ENCODE measurements at places on chromosomes 7 and 10.

DNA sequence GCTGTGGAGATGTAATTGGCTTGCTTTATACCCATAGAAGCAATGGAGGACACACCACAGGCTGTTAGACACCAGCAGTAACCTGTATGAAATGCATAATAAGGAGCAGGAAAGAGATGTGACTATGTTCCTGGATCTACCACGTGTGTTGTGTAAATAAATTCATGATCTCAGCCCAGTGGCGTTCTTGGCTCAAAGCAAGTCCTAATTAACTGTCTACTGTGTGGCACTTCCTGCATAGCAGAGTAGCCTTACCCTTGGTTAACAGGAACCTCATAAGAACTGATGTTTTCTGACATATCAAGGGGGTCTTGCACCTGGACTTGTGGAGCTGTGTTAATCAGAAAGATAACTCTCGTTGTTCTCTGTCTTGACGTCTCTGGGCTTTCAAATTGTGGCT is 25.7 kb upstream of the FAM180A start:
- no peak for DNase-seq

DNA sequence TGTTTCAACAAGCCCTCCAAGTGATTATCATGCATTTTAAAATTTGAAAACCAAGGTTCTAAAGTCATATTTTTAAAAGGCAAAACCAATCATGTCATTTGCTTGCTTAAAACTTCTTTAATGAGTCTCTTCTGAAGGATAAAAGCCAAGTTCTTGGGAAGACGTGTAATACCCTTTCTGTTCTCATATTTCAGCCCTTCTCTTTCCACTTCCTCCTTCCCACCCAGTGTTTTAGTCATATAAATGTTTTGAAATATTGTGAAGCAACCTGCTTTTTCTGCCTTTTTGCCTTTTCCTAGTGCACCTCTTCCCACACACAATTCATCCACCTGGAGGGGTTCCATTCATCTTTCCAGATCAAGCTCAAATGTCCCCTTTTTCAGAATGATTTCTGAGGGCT is 211.1 kb upstream of the LRRTM3 start:
- no peak for DNase-seq

GRCh38 chr10:95831076-95831475 is 75.1 kb downstream of the ENTPD1 start:
- DNase-seq: no peak

DNA sequence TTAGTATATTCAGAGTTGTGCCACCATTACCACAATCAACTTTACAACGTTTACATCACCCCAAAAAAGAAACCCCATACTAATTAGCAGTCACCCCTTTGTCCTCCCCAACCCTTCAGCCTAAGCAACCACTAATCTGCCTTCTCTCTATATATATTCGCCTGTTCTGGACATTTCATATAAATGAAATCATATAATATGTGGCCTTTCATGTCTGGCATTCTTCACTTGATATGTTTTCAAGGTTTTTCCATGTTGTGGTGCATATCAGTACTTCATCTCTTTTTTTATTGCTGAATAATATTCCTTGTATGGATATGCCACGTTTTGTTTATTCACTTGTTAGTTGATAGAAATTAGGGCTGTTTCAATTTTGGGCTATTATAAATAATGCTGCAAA is 70.4 kb downstream of the AASS start:
- DNase-seq: no peak

GRCh38 chr10:118882741-118883140 is 128.0 kb upstream of the CACUL1 start:
- no peak for DNase-seq

DNA sequence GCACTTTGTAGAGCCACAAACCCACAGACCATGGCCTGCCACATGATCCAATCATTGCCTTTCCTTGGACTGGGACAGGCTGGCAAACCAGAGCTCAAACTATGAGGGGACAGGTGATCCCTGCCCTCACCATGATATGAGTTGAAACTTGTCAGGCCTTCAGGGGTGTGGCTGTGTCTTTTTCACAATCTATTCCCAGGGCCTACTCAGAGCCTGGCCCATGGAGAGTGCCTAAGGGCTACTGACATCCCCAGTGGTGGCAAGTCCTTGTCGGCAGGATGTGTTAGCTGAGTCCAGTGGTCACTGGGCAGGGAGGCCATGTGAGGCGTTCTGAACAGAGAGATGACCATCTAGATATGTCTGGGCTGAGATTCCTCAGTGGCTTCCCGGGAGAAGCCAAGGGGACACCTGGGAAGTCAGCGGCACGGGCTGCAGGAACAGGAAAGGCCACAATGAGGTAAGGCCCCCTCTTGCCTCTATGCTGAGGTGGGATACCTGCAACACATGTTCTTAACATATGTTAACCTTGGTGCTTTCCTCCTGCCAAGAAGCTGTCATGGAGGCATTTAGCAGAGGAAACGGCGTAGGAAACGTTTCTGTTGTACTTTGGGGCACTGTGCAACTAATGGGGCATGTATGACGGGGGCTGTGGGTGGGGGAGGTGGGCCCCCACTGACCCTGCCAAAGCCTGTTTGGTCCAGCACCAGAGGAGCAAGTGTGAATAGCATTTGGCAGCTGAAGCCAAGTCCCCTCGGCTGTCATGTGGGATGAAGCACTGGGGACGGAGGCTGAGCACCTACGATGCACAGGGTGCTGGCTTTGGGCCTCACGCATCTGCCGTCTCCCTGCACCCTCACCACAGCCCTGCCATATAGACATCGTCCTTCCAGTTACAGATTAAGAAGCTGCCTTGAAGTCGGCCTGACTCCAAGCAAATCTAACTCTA is 384.0 kb downstream of the RPS24 start:
- no peak for DNase-seq

GRCh38 chr7:139884441-139884840 is 55.4 kb downstream of the TBXAS1 start:
- no peak for DNase-seq

DNA sequence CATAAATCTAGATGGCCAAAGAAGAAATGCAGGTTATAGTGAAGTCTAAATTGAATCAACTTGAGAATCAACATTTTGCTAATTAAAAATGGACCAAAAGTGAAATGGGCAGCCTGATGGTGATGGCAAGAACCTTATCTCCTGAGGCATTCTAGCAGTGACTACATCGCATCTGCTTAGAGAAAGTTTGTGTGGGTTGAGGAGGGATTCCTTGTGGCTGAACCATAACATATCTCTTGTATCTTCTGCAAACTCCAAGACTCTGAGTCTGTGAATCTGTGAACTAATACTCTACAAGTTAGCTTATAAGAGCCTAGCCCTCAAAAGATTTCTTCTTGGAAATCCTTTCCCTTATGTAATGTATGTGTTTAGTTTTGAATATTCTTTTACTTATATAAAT is 85.6 kb downstream of the PRKG1 start:
- DNase-seq: no peak

DNA sequence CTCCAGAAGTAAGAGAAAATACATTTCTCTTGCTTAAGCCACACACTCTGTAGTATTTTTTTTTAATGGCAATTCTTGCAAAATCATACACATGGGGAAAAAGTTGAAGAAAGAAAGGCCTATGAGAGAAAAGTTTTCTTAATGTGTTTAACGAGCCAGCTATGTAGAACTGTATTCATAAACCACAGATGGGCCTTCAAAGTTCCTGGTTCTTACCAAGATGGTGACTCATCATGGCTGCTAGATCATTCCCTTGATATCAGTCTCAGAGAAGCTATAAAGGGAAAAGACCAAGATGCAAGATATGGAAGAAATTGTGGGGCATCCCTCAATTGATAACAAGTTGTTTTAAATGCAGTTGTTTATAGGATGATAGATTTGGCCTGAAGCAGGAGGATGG is 992.7 kb upstream of the MBL2 start:
- no peak for DNase-seq

- no peak for DNase-seq
Measured at GRCh38 chr7:70884809-70885208, 247.1 kb upstream of the GALNT17 start.

- no peak for DNase-seq
Measured at GRCh38 chr7:68684996-68685395, 913.3 kb upstream of the AUTS2 start.

GRCh38 chr10:62178568-62178967 is 90.1 kb downstream of the RTKN2 start:
- DNase-seq: no peak

GRCh38 chr7:106979551-106980357 is 64.8 kb upstream of the PRKAR2B start:
- DNase-seq: peak; percentile 37

GRCh38 chr7:75711656-75712514 is 26.9 kb downstream of the HIP1 start:
- no peak for DNase-seq

DNA sequence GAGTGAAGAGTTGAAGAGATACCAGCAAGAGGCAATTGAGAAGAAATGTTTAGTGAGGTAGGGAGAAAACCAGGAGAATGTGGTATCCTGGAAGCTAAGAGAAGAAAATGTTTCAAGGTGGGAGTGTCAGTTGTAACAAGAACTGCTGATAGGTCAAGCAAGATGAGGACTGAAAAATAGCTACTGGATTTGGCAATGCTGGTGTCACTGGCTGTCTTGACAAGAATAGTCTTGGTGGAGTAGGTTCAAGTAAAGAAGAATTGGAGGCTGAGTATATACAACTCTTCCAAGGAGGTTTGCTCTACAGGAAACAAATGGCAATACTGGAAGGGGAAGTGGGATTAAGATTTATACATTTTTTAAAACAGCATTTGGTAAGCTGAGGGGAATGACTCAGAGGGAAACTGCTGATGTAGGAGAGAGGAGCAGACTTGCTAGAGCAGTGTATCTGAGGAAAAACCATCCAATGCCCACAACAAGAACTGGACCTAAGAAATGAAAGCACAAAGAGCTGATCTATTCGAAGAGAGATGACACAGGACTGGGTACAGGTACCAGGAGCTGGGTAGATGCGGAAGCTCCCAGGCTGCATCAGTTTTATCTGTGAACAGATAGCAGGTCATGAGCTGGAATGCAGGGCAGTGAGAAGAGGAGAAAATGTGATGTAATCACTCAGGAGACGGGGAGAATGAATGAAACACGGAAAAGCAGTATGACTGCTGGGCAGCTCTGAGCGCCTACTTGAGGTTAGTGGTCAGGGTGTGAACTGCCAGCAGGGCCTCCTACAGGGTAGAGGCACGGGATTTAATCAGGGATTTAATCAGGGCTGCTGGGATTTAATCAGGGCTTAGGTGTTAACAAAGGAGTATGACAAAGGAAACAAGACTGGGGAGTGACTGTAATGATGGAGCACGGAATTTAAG is 34.5 kb downstream of the FAM25A start:
- DNase-seq: no peak

DNA sequence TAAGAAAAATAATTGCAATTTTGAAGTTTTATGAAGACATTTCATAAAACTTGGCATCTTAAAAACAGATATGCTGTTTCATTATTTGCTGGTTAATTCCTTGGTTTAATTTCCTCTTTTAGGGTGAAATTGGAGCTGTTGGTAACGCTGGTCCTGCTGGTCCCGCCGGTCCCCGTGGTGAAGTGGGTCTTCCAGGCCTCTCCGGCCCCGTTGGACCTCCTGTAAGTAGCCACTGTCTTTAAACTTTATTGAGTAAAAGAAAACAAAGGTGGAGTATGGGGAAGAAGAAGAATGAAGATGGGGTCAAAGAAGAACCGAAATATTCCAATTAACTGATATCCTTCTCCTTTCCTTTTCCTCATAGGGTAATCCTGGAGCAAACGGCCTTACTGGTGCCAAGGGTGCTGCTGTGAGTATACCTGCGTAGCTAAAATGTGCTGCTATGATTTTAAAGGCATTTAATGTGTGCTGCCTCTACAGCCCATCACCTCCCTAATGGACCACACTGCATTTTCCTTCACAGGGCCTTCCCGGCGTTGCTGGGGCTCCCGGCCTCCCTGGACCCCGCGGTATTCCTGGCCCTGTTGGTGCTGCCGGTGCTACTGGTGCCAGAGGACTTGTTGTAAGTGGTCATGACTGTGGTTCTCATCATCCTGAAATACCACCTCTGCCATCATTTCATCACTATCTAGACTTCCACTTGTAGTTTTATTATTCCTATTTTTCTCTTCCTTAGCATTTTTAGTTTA is 14.7 kb downstream of the COL1A2 start:
- no peak for DNase-seq

DNA sequence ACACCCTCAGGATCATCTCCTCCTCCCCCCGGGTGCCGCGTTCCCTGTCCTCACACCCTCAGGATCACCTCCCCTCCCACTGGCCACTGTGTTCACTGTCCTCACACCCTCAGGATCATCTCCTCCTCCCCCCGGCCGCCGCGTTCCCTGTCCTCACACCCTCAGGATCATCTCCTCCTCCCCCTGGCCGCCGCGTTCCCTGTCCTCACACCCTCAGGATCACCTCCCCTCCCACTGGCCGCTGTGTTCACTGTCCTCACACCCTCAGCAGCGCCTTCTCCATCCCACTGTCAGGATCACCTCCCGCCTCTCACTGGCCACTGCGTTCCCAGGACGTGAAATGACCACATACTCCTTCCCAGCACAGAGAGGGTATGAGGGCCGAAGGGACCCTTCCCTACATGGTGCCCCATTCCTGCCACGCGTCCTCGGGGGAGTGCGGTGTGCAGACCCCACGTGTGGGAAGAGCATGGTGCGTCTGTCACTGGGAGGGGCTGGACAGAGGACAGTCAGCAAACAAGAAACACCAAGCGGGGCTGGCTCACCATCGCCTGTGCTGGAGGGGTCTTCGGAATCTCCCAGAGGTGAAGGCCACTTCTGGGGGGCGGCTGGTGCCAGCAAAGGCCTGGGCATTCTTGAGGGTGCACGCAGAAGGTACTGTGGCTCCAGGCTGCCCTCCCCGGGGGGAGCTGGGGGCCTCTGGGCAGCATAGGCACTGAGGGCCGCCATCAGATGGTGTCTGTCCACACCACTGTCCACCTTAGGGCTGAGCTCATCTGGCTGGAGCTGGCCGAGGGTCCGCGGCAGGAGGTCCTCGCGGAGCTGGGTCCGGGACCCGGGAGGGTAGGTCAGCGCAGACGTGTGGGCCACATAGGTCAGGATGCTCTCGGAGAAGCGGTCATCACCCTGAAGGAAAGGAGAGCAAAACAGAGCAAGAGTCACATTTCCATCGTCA is 421.0 kb downstream of the PTPRN2 start:
- DNase-seq: no peak

DNA sequence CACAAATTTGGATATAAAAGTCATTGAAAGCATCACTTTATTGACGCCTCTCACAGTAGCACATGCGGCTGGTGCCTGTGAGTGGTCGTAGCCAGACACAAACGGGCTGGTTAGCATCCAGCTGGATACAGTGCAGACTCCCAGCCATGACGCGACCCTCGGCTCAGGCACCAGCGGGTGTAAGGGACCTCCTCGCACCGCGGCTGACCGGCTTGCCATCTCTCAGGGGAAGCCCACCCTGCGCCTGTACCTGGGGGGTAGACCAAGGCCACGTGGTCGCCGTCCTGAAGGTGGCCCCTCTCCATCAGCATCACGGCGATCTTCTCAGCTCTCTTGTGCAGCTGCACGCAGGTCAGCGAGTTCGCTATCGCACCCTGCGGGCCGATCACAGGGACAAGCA is 213.8 kb downstream of the ZMYND11 start:
- no peak for DNase-seq
